Cardiac fibroblast (primary cell): ENCODE measurements at places on chromosomes 2 and 18.
A peak's percentile ranks its signal among the peaks of the same experiment; 100 is the strongest.

DNA sequence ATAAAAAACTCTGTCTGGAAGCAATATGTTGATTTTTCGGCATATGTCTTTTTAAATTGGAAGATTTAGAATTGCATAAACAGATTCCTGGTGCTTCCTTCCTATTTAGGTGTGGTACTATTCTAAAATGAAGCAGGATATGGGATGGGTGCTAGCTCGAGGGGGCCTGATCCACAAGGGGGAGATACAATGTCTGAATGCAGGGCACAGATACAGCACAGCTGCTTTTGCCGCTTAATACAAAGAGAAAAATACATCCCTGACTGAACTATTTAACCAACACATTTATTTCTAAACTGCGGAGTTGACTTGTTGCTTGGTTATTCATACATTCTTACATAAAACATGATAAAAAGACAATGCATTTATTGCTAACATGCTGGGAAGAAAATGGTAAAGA lies 169.1 kb downstream of the TMEFF2 start:
- no peak for DNase-seq

DNA sequence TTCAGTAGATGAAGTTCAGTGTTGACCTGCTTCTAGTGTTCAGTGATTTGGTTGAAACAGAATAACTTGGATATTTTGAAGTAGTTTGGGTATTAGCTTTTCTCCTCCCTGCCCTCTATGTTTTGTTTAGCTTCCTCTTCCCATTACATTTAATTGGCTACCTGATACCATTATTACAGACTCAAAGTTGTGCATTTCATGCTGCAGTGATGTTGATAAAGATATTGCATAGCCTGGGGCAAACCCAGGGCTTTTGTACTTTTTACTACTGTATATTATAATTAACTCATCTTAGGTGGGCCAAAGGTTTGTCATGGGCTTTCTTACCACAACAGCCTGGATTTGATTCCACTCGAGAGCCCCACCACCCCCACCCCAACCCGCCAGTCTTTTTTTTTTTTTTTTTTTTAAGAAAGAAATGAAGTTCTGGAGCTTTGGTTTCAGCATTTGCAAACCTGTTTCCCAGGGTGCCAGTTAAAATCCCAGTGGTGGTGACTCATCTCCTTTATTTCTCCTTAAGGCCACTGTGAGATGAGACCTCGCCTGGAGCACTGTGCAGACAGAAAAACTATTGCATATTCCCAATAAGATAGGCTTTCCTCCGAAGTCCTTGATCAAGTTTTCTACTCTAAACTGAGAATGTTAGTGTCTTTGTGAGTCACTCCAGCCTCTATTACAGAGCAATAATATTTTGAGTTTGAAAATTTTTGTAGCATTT lies 393.7 kb upstream of the FANCL start:
- no peak for DNase-seq

GRCh38 chr2:98085649-98086048 lies 1.3 kb upstream of the VWA3B start:
- no peak for DNase-seq

DNA sequence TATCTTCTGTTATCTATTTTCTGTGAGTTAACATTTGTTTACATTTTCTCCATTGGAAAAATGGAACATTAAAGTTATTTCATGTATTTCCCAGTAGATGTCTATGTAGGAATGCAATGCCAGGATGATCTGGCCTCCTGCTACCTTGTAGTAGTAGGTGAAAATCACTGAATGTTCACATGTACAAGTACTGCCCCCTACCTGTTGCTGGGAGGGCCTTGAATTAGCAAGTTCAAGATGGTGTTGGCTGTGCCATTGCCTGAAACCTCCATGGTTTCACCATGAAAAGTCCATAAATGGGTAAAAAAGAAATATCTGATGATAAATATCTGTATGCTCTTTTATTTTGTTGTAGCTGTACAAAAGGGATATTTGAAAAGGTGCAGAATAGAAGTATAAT lies 30.7 kb downstream of the XRCC5 start:
- DNase-seq, result no peak

GRCh38 chr2:156099382-156099781 lies 233.1 kb downstream of the NR4A2 start:
- DNase-seq, result no peak

- DNase-seq, result peak; percentile 56
These were observed 31.3 kb upstream of the CNTNAP5 start for GRCh38 chr2:123993728-123994323.

GRCh38 chr18:60064271-60064670 lies 164.5 kb downstream of the PMAIP1 start:
- no peak for DNase-seq

DNA sequence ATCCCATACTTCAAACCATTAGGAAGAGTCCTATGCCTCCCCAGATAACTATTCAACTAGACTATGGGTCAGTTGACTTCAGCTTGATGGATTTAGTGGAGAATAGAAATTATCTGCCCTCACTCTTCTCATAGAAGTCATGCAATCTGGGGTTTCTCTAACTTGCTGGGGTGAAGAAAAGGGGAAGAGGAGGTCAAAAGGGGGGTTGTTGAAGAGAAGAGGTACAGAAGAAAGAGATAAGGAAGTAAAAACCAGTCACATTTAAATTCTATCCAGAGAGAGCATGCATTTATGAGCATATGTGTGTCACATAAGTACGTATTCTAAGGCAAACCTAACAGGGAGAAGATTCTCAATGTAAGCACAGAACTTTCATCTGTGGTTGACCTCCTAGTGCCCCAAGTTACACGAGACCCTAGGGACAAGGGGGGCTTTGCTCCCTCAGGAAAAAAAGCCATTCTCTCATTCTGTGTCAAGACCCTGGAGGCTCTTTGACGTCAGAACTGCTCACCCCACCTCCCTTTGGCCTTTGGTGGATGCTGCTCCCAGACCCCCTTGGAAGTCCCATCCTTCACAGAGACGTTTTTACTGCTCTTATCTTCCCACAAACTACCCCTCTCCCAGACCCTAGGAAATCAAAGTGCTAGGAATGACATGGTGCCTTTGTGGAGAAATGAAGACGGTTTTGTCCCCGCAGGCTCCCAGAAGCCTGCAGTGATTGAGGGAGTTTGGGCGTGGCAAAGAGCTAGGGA lies 236.8 kb upstream of the TNP1 start:
- no peak for DNase-seq
